HT1080 (cell line): ENCODE measurements at places on chromosomes 11 and 22. TPM values are rescaled to one million over a fixed set of nuclear protein-coding genes. Genes with fewer than 3 reads are reported as not detected.

GRCh38 chr11:626475-627307, at the start of gene SCT:
Gene SCT, minus strand, starts transcription at chr11:627181. Its CDS starts 38 bp downstream, at chr11:627143.
- no peak for DNase-seq

- DNase-seq: no peak
These were observed 101.4 kb downstream of the GALNT18 start for GRCh38 chr11:11520231-11521015.

DNA sequence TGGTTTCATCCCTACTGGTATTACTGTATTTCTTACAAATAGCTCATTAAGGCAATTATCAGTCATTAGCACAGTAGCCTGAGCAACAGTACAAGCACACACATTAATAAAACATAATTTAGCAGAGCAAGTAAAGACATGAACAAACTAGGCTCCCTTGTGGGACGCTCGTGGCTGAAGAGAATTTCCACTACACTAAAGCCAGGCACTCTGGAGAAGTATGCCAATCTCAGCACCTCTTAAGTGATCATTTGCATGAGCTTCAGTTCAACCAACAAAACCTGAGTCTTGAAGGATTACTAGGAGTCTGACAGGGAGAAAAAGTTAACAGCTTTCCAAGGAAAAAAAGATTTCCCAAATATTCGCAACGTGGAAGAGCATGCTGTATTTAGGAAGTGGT, 109.1 kb downstream of the LARGE1 start:
- no peak for DNase-seq

DNA sequence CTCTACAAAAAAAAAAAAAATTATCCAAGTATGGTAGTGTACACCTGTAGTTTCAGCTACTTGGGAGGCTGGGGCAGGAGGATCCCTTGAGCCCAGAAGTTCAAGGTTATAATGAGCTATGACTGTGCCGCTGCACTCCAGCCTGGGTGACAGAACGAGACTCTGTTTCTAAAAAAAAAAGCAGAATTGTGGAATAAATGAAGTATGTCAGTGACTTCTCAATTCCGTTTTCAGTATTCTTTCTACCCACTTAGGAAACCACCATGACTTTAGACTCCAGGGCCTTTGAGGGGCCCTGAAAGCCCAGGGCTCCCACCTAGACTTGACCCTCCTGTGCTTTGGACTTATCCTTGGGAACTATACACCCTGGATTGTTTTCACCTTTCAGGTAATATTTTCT, 6.5 kb upstream of the NUP160 start:
- no peak for DNase-seq

GRCh38 chr22:21861851-21862250, 5.6 kb downstream of the MAPK1 start:
- DNase-seq: no peak

DNA sequence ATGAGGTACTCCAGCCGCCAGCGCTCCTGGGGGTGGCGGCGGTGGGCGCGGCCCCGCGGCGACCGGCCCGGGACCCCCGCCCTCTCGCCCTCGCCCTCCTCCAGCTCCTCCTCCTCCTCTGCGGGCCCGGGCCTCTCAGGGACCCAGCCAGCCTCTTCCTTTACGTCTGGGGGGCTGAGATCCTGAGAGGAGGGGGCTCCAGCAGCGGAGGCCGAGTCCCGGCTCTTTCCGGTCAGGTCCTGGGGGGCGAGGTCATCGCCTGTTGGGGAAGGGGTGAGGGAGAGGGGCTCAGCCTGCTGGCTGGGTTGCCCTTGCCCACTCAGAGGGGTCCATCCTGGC, 4.3 kb downstream of the ZFTA start:
- DNase-seq: no peak

DNA sequence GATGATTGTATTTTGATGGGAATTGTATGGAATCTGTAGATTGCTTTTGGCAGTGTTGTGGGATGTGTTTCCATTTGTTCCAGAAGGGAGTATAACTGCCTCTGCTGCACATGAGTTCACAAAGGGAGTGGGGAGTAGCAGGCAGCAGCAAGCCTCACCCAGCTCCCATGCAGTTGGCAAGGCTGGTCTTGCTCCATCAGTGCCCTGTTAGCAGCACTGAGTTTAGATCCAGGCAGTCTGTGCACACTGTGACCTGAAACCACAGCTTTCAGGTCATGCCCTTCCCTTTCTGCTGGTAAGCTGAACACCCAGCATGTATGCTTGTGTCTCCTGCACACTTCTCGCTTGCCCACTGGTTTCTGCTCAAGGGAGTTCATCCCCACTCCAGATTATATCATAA, 3.7 kb upstream of the NUCB2 start:
- no peak for DNase-seq

GRCh38 chr11:88431675-88432341, 94.3 kb upstream of the CTSC start:
- DNase-seq: no peak

GRCh38 chr11:27388001-27388400, 25.0 kb upstream of the CCDC34 start:
- no peak for DNase-seq

DNA sequence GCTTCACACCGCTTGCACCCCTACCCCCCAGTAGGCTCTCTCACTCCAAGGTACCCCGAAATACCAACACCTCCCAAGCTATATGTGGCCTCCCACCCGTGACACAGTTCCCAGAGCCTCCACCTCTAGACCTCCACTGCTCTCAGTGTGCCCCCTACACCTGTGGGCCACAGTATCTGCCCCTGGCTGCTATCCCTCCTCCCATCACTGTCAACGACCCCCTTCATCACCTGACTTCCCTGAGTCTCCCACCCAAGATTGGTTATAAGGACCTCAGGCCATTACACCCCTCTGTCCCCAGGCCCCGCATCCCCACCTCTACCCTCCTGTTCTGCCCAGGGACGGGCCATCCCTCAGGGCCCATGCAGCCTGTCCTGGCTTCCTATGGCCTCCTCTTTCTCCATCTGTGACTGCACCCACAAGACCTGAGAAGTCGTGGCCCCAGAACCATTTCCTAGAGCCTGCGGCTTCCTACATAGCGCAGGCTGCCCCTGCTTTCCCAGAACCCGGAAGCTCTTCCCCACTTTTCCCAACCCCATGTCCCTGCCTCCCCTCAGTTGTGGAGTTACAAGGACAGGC, 734 bp downstream of the ACR start:
- no peak for DNase-seq

- DNase-seq: no peak
These were observed 685.2 kb upstream of the CHORDC1 start for GRCh38 chr11:90908074-90908473.

GRCh38 chr11:47060807-47061206, 115.9 kb downstream of the ARFGAP2 start:
- DNase-seq: peak; percentile 33

GRCh38 chr11:69695581-69695980, 8.2 kb downstream of the FGF19 start:
- DNase-seq: no peak

DNA sequence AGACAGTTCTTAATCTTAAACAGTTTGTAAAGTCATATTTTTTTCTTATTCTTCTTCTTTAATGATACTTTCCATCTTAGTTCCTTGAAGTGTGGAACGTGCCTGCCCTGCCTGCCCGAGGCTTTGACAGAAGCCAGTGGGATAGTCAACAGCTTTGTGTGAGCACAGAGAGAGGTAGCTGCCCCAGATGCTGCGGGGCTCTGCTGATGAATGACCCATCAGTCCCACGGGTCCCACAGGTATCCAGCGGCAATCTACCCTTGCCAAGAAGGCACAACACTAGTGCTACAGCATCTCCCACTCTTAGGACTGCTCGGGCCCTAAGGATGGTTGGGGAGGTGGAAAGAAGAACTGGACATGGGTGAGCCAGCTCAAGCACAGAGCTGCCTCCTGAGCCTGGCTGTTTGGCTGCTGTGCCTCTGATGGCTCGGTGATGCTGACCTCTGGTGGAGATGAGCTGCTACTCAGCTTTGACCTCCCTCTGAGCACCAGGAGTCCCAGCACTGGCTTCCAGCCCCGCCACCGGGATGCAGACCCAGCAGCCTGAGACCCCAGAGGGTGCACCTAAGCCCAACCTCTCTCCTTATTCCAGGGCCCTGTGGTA, 11.8 kb upstream of the APLNR start:
- DNase-seq: peak; percentile 67

DNA sequence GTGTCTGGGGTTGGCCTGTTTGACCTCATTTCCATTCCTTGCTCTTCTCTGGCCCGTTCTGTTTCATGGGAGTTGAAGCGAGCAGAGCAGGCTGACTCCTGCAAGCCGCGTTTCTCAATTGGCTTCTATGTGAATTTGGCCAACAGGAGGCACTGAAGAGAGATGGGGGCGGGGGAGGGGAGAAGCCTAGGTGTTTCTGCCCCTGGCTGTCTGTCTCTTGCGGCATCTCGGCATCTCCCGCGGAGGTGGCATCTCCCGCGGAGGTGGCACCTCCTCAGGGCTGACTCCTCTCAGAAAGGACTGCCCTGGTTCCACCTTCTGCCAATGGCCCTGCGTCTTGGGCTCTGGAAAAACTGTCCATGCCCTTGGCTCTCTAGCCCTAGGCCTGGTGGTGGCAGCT, 125.6 kb upstream of the CSNK2A3 start:
- no peak for DNase-seq

DNA sequence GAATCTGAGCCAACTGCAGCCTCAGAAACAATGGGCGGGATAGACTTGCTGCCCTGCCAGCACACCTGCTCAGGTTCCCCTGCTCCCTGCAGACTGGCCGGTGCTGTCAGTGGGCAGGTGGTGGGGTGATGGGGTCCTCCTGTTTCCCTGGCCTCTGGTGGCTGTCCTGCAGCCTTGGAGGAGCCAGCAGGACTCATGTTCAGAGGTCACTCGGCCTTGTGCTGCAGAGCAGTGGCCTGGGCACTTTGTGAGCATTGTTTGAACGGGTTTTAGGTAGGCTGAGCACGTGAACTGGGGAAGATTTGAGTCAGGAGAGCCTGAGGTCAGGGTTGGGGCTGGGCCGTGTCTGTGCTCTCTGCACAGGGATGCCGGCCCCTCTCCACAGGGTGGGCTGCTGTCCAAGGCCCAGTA, 17.6 kb downstream of the PPIL2 start:
- no peak for DNase-seq

The TSSK2 gene
- total RNA-seq: not detected in 2 replicates

The DDI1 gene
- total RNA-seq: not detected in 2 replicates

The LRRC55 gene
- not detected in 2 replicates for total RNA-seq
